Astrocyte of the spinal cord (primary cell): ENCODE measurements at places on chromosomes 7 and 10.

DNA sequence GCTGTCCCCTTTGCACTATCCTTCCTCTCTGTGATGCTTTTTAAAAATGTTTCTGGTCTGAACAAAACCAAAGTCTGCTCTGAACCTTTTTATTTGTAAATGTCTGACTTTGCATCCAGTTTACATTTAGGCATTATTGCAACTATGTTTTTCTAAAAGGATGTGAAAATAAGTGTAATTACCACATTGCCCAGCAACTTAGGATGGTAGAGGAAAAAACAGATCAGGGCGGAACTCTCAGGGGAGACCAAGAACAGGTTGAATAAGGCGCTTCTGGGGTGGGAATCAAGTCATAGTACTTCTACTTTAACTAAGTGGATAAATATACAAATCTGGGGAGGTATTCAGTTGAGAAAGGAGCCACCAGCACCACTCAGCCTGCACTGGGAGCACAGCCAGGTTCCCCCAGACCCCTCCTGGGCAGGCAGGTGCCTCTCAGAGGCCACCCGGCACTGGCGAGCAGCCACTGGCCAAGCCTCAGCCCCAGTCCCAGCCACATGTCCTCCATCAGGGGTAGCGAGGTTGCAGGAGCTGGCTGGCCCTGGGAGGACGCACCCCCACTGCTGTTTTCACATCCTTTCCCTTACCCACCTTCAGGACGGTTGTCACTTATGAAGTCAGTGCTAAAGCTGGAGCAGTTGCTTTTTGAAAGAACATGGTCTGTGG is 11.4 kb upstream of the CSGALNACT2 start:
- no peak for DNase-seq

DNA sequence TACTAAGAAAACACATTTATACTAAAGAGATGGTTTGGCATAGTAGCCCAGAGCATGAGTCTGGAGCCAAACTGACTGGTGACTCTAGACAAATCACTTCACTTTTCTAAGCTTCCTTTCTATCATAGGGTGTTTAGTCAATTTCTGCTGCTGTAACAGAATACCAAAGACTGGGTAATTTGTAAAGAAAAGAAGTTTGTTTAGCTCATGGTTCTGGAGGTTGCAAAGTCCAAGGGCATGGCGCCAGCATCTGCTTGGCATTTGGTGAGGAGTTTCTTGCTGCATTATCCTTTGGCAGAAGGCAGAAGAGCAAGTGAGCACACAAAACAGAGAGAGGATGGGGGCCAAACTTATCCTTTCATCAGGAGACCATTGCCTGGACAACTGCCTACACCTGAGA is 146.3 kb downstream of the CHCHD3 start:
- DNase-seq, result no peak

GRCh38 chr7:77543910-77544309 is 6.8 kb downstream of the PTPN12 start:
- no peak for DNase-seq

DNA sequence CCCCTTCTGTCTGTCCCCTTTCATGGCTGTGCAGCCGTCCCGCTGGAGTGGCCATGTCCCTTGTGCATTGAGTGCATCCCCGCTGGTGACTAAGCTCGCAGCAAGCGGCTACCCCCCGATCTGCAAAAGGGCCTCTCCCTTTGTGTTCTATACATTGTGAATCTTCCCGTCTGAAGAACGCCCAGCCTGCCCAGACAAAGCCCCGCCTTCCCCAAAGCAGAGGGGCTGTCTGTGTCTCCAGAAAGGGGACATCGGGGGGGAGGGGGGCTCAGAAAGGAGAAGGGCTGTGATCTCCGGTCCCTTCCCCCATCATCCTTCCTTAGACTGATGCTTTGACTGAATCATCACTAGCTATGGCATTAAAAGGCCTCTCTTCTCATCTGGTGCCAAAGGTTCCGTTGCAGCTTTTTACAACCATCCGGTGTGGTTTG is 11.9 kb downstream of the NPTX2 start:
- DNase-seq, result no peak

DNA sequence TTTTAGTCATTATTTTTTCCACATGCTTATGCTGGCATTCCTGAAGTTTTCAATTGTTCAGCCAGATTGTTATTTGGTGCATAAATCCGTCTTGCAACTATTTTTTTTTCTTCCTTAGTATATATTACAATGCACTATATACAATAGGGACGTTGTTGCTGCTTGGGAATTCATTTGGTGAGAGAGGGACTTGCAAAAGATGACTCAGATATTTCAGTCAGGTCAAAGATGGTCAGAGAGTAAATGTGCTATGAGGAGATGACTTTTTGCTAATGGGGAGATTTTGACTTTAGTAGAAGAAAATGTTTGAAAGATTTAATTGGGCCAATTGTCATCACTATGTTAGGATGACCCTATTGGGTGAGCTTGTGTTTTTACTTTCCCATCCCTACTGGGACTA is 348.4 kb upstream of the MTPN start:
- no peak for DNase-seq

GRCh38 chr7:40542982-40543741 is 408.4 kb downstream of the SUGCT start:
- DNase-seq, result no peak

- DNase-seq, result no peak
Observed at GRCh38 chr7:55017841-55018240, 976 bp upstream of the EGFR start.

DNA sequence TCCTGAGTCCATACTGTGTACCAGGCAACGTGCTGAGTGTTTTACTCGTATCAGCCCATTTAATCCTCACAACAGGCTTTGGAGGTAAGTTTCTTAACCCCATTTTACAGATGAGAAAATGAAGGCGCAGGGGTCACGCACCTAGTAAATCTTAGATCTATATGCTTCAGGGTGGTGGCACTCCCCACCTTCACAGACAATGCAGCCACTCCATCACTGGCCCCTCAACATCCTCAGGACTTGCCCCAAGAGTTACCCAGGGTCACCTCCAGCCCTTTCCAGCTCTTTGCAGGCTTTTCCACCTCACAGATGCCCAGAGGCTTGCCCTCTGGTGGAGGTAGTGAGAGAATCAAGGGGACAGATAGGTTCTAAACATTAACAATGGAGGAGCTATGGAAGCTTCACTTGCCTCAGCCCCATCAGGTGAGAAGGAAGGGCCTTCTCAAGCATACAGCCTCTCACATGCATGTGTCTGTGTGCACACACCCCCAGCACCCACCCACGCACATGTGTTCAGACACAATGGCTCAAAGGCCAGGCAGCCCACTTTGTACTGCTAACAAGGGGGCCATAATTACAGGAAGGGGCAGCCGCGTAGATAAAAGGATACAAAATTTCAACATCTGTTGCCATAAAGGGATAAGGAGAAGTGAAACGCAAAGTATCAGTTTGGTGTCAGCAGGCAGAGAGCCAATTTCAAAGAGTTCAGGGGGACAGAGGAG is 29.1 kb downstream of the DPCD start:
- DNase-seq, result no peak

DNA sequence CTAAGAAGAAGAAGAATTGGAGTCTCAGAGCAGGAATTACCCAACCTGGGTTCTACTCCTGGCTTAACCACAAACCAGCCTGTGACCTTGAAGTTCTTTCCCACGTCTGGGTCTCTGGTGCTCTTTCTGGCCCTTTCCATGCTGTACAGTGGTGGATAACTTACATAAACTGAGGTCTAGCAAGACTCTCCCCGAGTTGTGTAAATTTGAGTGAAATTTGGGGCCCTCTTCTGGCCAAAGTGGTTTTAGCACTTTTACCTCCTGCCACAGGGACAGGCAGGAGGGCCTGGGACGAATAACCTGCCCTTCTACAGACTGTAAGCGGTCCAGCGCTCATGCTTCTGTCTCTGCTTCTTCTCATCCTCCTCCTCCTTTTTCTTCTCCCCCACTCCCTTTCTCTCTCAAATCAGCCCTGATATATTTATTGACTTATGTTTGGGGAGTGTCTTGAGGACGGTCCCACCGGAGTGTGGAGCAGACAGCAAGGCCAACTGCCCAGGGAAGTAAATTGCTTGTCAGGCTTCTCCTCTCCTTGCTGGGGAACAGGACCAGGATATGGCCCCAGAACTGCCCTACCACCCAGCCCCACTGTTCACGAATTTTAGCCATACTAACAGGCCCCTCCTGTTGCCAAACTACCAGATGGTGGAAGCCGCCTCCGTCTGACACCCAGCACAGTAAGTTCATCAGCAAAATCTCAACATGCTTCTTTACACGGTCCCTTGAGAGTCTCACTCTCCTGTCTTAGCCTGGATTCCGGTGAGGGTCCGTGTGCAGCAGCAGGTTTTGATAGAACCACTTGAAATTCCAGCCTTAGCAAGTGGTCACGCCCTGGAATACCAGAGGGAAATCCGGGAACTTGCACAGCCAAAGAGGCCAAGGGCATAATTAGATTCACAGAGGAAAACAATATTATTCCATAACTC is 4.0 kb upstream of the SH3PXD2A start:
- peak; percentile 81 for DNase-seq

DNA sequence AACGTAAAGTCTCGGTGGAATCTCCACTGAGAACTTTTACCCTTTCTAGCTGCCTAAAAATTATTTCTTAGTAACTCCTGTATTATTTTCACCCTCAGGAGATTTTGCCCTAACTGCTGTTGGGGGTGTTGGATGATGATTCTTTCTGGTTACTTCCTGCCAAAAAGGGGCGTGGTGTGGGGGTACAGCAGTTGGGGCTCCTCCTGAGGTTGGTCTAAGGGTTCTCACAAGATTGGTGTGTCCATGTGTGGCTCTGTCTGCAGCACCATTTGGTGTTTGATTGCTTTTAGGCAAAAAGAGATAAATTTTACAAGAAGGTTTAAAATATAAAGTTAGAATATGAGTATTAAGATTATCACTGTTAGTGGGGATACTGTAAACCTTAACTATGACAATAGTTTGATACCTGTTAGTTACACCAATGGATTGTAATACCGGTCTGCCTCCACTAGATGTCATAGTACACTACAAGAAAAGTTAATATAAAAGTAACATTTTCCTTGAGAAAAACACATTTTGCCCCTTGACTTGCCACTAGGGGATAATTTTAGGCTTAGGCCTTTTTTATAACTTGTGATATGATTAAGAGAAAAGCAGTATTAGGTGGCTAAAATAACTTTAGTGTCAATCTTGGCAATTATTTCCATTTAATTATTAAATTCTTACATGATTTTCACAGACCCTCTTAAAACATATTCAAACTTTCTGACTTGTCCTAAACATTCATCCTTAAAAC is 928.7 kb downstream of the IPMK start:
- DNase-seq, result peak; percentile 56

GRCh38 chr10:20158086-20158485 is 341.9 kb downstream of the PLXDC2 start:
- no peak for DNase-seq

GRCh38 chr7:74479066-74479781 is 25.5 kb downstream of the GTF2IRD1 start:
- peak; percentile 43 for DNase-seq

DNA sequence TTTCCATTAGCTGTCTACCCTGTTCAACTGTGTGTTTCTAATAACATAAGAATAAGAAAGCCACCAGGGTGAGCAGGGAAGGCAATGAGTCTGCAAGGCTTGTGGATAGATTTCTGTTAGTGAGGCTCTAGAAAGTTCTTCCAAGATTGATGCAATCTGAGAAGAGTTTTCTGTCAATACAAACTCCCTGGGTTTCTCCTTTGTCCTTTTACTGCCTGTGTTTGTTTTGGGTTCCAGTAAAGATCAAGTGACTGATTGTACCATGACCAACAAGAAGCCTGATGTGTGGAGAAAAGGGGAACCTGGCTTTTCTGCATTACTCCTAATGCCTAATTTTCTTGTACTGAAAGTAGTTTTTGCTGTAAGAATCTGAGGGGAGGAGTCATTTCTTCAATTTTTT is 139.9 kb downstream of the CFTR start:
- no peak for DNase-seq

GRCh38 chr7:2109936-2110609 is 122.7 kb downstream of the MAD1L1 start:
- peak; percentile 93 for DNase-seq
